ENCODE measurements at places on chromosomes 1 and 21.

DNA sequence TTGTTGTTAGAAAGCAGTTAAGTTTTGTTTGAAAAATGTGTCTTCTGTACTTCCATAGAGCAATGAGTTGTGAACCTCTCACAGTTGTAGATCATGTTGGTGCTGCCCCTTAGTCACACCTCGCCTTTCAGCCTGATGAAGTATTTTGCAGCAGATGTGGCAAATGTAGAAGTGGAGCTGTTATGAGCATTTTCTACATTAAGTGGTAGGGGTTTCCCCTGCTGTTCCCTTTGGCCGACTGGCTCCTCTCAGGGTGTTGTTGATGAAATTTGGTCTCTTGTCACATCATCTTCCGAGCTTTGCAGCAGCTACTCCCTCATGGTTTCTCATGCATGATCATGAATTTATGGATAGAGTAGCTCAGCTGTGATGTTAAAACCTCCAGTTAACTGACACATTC lies 33.6 kb upstream of the DENND1B start:
- DNase-seq = no peak

DNA sequence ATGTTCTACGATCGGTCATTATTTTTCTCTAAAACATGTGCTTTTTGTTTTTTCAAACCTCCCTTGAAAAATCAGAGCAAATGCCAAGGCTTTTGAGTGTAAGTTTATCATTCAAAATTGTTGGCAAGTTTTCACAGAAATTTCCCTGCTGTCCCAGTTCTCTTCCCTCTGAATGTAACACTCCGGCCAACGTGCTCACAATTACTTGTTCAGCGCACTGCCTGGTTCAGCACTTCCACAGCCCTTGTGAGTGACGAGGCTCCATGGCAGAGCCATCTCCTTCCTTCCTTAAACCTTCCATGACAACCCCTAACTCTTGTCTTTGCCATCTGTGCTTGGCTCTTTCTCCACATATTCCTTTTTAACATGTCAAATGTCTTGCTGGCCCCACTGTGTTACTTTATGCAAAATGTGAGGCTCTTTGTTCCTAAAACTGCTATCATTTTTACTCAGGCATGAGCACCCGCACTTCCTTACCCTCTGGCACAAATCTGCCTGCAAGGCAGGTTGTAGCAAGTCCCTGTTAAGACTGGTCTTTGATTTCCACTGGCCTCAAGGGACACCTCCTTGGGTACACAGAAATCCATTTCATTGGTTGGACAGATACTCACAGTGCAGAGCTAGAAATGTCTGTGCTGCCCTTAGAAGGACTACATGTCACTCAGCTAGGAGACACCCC lies 142.8 kb downstream of the HUNK start:
- DNase-seq = no peak

DNA sequence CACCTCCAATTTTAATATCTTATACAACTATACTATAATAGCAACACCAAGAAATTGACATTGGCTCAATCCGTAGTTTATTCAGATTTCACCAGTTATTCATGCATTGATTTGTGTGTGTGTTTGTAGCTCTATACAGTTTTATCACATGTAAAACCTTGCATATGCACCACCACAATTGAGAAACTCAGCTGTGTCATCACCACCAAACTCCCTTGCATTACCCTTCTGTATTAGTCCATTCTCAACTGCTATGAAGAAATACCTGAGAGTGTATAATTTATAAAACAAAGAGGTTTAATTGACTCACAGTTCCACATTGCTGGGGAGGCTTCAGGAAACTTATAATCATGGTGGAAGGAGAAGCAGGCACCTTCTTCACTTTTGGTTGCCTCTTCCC lies 162.1 kb downstream of the PATJ start:
- DNase-seq = no peak

DNA sequence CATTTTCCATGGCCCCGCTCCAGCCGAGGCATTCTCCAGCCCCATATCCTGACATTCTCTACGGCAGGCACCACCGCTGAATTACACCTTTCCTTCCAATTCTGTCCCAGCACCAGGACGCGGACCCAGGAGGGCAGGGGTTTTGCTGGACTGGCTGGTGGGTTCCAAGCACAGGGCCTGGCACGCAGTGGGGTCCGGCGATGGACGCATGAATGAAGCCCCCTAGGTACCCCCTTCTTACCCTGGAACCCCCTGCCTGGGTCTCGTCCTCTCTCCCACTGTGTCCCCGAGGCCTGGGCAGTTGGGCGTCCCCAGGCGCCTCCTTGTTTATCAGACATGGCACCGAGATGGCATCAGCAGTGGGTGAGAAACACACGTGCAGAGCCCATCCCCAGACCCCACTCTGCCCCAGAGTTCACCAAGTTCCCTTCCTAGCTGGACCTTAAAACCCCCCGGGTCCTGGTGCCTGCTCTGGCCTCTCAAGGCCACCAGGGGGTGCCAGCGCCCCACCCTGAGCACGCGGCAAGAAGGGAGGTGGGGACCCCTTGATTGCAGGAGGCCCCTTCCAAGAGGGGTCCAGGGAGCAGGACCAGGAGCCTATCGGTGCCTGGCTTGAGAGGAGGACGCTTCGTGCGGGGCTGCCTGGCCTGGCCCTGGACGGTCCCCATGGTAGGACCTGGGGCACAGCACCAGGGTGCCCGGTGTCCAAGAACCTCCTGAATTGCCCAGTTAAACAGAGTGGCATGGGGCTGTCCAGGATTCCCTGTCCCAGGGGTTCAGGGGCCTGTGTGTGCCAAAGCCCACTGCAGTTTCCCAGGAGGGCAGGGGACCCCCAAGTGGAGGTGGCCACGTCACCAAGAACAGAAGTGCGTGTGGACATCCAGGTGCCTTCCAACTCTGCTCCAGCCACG lies 46.1 kb downstream of the MEGF6 start:
- DNase-seq = no peak

GRCh38 chr1:150186789-150187559 lies 37.3 kb downstream of the PLEKHO1 start:
- DNase-seq = peak; percentile 3

GRCh38 chr1:107682467-107682866 lies 282.5 kb downstream of the VAV3 start:
- no peak for DNase-seq

Measured in T follicular helper cell (primary cell).